Muscle of arm (tissue), 14 donors: ENCODE measurements at places on chromosomes 13 and 19. TPM values are rescaled to one million over a fixed set of nuclear protein-coding genes. Genes with fewer than 3 reads are reported as not detected.

DNA sequence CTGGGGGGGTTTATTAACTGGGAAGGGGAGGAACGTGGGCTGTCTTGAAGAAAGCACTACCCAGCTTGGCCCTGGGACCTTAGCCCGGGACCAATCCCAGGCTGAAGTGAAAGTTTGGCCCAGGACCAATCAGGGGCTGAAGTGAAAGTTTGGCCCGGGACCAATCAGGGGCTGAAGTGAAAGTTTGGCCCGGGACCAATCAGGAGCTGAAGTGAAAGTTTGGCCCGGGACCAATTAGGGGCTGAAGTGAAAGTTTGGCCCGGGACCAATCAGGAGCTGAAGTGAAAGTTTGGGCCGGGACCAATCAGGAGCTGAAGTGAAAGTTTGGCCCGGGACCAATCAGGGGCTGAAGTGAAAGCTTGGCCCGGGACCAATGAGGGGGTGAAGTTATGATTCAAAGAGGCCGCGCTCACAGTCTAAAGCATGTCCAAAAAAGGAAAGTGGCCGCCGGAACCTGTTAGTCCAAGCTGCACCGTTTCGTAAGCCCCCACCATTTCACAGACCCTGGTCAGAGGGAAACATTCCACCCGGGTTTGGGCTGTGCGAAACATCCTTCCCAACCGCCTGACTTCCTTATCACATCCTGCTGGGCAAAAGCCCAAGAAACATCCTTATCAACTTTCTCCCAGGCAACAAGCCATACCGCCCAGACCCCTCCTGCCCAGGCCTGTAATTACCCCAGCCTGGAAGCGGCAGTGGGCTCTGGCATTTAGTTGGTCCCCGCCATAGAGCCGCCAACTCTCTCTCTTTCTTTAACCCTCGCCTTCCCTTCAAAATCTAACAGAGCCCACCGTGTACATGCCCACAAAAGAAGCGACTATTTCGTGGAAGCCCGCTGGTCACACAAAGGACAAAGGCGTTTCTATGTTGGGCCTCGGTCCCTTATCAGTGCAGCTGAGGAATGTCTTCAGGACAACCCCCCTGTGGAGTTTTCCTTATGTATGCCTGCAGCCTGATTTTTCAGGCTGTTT lies 1.1 kb downstream of the ZNF850 start:
- DNase-seq, result peak; percentile 67

- no peak for DNase-seq
Observed at GRCh38 chr13:79810669-79811068, 329.7 kb downstream of the NDFIP2 start.

- DNase-seq, result no peak
Observed at GRCh38 chr13:67410645-67411044, 180.5 kb upstream of the PCDH9 start.

GRCh38 chr19:55369653-55370304 lies 484 bp downstream of the IL11 start:
- no peak for DNase-seq

GRCh38 chr19:35327642-35328041 lies 1.3 kb upstream of the CD22 start:
- DNase-seq, result no peak

DNA sequence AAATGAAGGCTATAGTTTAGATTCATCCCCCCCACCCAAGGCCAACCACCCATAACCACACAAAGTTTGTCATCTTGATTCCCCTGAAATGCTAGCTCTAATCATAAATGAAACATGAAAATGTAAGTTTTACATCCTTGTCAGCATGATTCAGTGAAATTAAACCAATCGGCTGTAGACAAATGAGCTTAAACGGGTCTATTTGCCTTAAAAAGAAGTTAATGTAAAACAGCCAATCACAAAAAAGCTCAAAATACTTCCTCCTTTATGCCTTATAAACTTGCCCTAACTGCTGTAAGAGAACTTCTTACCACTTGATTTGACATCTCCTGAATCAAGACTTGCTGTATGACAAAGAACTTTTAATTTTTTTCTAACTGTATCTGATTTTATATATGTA lies 34.5 kb upstream of the MRI1 start:
- no peak for DNase-seq

- peak; percentile 38 for DNase-seq
Observed at GRCh38 chr13:26881154-26881553, 120.6 kb upstream of the GPR12 start.

DNA sequence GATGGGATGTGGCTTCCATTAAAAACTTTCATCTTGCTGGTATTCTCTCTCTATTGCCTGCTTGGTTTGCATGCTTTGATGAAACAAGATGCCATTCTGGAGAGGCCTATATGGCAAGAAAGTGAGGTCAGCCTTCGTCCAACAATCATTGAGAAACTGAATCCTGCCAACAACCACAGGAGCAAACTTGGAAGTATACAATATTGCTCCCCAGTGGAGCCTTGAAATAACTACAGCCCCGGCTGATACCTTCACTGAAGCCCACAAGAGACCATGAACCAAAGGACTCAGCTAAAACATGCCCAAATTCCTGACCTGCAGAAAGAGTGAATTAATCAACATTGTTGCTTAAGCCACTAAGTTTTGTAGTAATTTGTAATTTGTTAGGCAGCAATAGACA lies 82.5 kb upstream of the FGF14 start:
- DNase-seq, result no peak

GRCh38 chr19:35141837-35142605 lies 1.0 kb upstream of the FXYD7 start:
- no peak for DNase-seq

- no peak for DNase-seq
Observed at GRCh38 chr13:113904411-113904810, 40.5 kb upstream of the GAS6 start.

- no peak for DNase-seq
Observed at GRCh38 chr13:97256343-97256783, 34.2 kb downstream of the MBNL2 start.

GRCh38 chr13:59790626-59791025 lies 373.1 kb downstream of the DIAPH3 start:
- no peak for DNase-seq

GRCh38 chr13:75294110-75294509 lies 187.9 kb downstream of the TBC1D4 start:
- no peak for DNase-seq

DNA sequence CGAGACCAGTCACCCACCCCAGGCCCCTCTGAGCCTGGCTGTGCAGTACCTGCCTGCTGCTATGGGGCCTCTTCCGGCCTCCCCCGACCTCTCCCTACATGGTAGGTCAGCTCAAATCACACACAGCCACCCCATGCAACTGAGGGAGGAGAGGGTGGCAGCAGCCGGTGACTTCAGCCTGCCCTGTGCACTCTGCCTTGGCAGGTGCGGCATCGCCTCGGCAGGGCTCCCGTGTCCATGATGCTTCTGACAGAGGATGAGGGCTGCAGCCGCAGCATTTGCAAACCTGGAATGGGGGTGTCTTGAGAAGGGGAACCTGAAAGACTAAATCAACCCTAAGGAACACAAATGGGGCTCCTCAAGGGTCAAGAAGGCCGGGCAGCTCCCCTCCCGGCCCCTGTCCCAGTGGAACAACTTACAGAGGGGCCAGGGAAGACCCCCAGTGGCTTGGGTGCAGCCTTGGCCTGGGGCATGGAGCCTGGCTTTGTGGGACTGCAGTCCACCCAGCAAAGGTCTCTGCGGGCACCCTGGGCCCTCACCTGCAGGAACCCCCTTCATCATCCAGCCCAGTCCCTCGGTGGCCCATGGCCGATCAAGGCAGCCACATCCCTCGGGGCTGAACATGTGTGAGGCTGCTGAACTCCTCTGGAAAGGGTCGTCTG lies 6.7 kb downstream of the TEX29 start:
- DNase-seq, result no peak

- no peak for DNase-seq
Observed at GRCh38 chr19:49398001-49398615, 10.1 kb downstream of the KASH5 start.

- DNase-seq, result no peak
Observed at GRCh38 chr13:112142401-112142930, 75.5 kb downstream of the SOX1 start.

Gene KLK15
- polyA plus RNA-seq, result not detected

Gene MYADM
- 252 TPM for polyA plus RNA-seq

Gene SYT3
- not detected for polyA plus RNA-seq

Gene HNRNPL
- polyA plus RNA-seq, result 469 TPM
